Glutamatergic neuron (in vitro differentiated cells): ENCODE measurements at places on chromosomes 11 and 22. TPM values are rescaled to one million over a fixed set of nuclear protein-coding genes. Genes with fewer than 3 reads are reported as not detected.

- peaks cover 18% of the 10 kb centered on the region for H3K27me3 ChIP-seq
- H3K4me1 ChIP-seq = peaks cover 11% of the 10 kb centered on the region
- no peak for DNase-seq
- H3K4me3 ChIP-seq = no peak overlapping the region
- no peak overlapping the region for H3K27ac ChIP-seq
- peaks cover 9% of the 10 kb centered on the region for H3K36me3 ChIP-seq
Measured at GRCh38 chr11:117878314-117878938, 2.0 kb upstream of the FXYD6 start.

- no peak overlapping the region for H3K27ac ChIP-seq
- H3K27me3 ChIP-seq = peaks cover 5% of the 10 kb centered on the region
- H3K4me3 ChIP-seq = no peak overlapping the region
- H3K36me3 ChIP-seq = no peaks in the 10 kb centered on the region
- peaks cover 25% of the 10 kb centered on the region for H3K4me1 ChIP-seq
Measured at GRCh38 chr22:25702571-25703167, 39.3 kb upstream of the MYO18B start.

The SEZ6L gene
- 109 TPM for total RNA-seq

GRCh38 chr11:65434057-65434666 lies 11.6 kb downstream of the NEAT1 start:
- no peak overlapping the region for H3K4me3 ChIP-seq
- no peaks in the 10 kb centered on the region for H3K27me3 ChIP-seq
- no peak overlapping the region for H3K27ac ChIP-seq

The TRIM48 gene
- total RNA-seq = not detected

- peaks cover 7% of the 10 kb centered on the region for H3K27me3 ChIP-seq
- H3K36me3 ChIP-seq = peaks cover 36% of the 10 kb centered on the region
- no peak overlapping the region for H3K4me3 ChIP-seq
- DNase-seq = no peak
Measured at GRCh38 chr11:71485063-71485399, 32.0 kb downstream of the NADSYN1 start.

DNA sequence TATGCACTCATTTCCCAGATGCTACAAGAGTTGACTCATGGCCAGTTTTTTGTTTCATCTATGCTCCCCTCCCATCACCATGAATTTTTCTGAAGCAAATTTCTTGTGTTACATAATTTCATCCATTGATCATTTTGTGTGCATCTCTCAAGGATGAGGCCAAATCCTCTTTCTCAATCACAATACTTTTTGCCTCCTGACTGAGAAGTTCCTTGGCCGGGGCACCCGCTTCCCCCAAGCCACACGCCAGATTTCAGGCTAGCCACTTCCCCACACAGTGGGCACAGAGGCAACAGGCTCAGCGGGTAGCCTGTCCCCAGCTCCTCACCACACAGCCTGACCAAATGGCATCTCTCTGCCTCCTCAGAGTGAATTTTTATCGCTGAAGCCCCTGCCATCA lies 9.8 kb upstream of the DSCAML1 start:
- H3K36me3 ChIP-seq = no peaks in the 10 kb centered on the region
- H3K27ac ChIP-seq = no peak overlapping the region
- peaks cover 3% of the 10 kb centered on the region for H3K4me1 ChIP-seq
- no peak for DNase-seq

The UPB1 gene
- 0.37 TPM for total RNA-seq

GRCh38 chr11:111447112-111447471 lies 65.1 kb downstream of the BTG4 start:
- peak overlapping the region; percentile 16 for H3K27ac ChIP-seq
- no peak for DNase-seq
- no peak overlapping the region for H3K4me3 ChIP-seq

- DNase-seq = no peak
- H3K27me3 ChIP-seq = peaks cover 6% of the 10 kb centered on the region
- H3K4me1 ChIP-seq = no peaks in the 10 kb centered on the region
- H3K36me3 ChIP-seq = peaks cover 30% of the 10 kb centered on the region
- no peak overlapping the region for H3K27ac ChIP-seq
- H3K4me3 ChIP-seq = peak overlapping the region; percentile 50
Measured at GRCh38 chr22:49450498-49450897, 377.2 kb downstream of the BRD1 start.

GRCh38 chr11:86519064-86519911 lies 144.6 kb downstream of the CCDC81 start:
- peaks cover 1% of the 10 kb centered on the region for H3K27me3 ChIP-seq
- H3K4me3 ChIP-seq = no peak overlapping the region
- no peaks in the 10 kb centered on the region for H3K36me3 ChIP-seq
- DNase-seq = no peak
- H3K27ac ChIP-seq = no peak overlapping the region

DNA sequence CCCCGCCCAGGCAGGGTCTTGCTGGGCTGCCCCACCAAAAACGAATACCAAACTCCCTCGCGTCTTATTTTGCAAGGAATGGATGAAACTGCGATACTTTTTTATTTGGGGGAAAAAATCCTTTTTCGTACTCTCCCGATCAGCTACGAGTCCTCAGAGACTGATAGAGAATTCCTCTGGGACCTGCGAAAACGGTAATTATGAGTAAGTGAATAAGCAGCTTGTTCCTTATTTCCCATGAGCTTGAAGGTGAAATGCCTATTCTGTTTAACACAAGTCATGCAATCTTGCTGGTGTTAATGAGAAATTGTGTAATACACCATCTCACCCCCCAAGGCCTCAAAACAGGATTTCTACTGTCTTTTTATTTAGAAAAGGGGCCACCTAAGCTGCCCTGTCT lies 5.5 kb downstream of the GRK3 start:
- peaks cover 9% of the 10 kb centered on the region for H3K4me1 ChIP-seq
- H3K36me3 ChIP-seq = no peaks in the 10 kb centered on the region
- no peak for DNase-seq
- no peak overlapping the region for H3K27ac ChIP-seq

DNA sequence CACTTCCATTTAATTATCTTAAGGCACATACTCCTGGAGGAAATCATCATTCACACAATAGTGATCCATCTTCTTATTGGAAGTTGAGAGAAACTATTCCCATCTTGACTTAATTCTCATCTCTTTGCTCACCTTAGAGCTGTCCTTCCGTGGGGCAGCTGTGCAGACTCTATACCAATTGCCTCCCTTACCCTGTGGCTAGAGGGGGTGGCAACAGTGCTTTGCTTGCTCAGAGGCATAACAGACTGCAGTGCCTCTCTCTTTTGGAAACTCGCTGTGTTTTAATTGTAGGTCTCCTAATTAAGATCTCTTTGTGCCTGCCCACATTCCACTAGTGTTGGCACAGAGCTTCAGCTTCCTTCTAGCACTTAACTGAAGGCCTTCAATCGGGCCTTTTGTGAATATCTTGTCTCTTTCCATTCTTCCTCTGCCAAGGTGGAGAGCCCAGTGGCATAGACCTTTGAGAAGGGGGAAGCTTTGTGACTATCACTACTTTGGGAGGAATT lies 5.5 kb downstream of the KMT2A start:
- H3K36me3 ChIP-seq = no peaks in the 10 kb centered on the region
- DNase-seq = no peak
- peak overlapping the region; percentile 56 for H3K4me3 ChIP-seq
- no peak overlapping the region for H3K27ac ChIP-seq

The CSF2RB gene
- not detected for total RNA-seq

- no peaks in the 10 kb centered on the region for H3K4me1 ChIP-seq
- no peak for DNase-seq
- H3K27ac ChIP-seq = no peak overlapping the region
Measured at GRCh38 chr11:118229274-118229847, 4.5 kb upstream of the JAML start.

The CEP126 gene
- total RNA-seq = 3.9 TPM

The CRYBB2 gene
- total RNA-seq = not detected
